ENCODE measurements at places on chromosomes 1 and 21. TPM values are rescaled to one million over a fixed set of nuclear protein-coding genes. Genes with fewer than 3 reads are reported as not detected.

Gene TNFAIP8L2
- total RNA-seq, result 10.3 TPM

Gene MR1
- 45.0 TPM for total RNA-seq

GRCh38 chr1:31444725-31445448 lies 31.9 kb downstream of the SERINC2 start:
- peaks cover 2% of the 10 kb centered on the region for H3K27me3 ChIP-seq
- DNase-seq, result peak; percentile 18
- no peaks in the 10 kb centered on the region for H3K4me1 ChIP-seq
- H3K4me3 ChIP-seq, result no peak overlapping the region
- H3K27ac ChIP-seq, result no peak overlapping the region

- H3K36me3 ChIP-seq, result no peaks in the 10 kb centered on the region
- H3K4me3 ChIP-seq, result peak overlapping the region; percentile 1
- peaks cover 4% of the 10 kb centered on the region for H3K27me3 ChIP-seq
- no peak overlapping the region for H3K27ac ChIP-seq
Observed at GRCh38 chr1:200075522-200075921, 48.0 kb downstream of the NR5A2 start.

DNA sequence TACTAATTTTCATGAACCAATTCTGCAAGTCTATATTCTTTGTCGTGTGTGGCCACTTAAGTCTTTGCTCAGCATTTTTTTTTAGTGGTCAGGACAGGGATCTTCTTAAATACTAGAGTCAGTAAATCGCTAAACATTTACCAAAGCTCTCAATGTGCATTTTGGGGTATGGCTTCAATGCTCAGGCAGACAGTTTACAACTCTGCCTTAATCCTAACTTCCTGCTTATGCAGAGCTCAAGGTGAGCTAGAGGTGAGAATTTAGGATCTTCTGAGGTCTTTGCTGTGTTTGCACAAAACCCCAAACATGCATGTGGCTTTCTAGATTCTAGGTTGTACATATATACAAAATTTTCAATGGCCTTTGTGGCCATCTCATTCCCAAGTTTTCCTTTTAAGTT lies 153.0 kb downstream of the DNM3 start:
- no peak overlapping the region for H3K27ac ChIP-seq
- no peaks in the 10 kb centered on the region for H3K27me3 ChIP-seq
- no peaks in the 10 kb centered on the region for H3K36me3 ChIP-seq
- DNase-seq, result no peak

- no peak overlapping the region for H3K4me3 ChIP-seq
- H3K27ac ChIP-seq, result no peak overlapping the region
- peaks cover 9% of the 10 kb centered on the region for H3K4me1 ChIP-seq
- H3K36me3 ChIP-seq, result no peaks in the 10 kb centered on the region
Observed at GRCh38 chr1:85404408-85404807, 60.6 kb downstream of the DDAH1 start.

DNA sequence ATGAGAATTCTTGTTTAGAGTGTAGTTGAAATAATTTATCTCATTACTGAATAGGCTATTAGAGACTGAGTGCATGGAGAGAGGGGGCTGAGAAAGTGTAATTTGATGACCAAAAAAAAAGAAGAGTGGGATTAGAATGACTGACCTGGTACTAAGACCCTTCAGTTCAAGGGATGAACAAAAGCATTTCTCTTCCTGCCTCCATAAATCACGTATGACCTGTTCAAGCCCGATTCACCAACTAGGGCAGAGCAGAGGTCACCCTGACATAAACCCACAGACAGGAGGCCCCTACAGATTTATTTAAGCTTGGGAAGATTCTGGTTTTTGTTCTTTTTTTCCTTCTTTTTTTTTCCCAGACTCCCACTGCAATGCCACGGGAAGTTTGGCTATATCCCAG lies 123.7 kb upstream of the COP1 start:
- no peak overlapping the region for H3K27ac ChIP-seq
- no peak overlapping the region for H3K4me3 ChIP-seq
- DNase-seq, result no peak
